ENCODE measurements at places on chromosomes 2 and 18.

GRCh38 chr2:155250800-155251199, 552.3 kb downstream of the KCNJ3 start:
- DNase-seq = no peak

DNA sequence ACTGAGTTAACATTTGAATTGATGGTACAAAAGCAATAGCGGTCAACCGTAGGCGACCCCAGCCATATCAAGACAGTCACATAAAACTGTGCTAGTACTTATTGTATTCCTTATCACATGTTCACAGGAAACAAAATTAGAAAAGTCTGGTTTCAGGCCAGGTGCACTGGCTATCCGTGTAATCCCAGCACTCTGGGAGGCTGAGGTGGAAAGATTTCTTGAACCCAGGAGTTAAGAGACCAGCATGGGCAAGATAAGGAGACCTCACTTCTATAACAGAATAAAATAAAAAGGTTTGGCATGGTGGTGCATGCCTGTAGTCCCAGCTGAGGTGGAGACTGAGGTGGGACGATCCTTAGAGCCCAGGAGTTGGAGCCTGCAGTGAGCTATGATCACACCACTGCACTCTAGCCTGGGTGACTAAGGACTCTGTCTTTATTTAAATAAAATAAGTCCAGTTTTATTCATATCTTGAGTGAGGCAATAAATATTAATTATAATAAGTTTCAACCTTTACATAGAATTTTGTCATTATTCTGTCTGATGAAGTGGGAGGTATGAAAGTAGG, 84.1 kb upstream of the RGPD4 start:
- DNase-seq = no peak

- DNase-seq = peak; percentile 23
Measured at GRCh38 chr18:5238371-5238976, 41.4 kb upstream of the AKAIN1 start.

- DNase-seq = no peak
Measured at GRCh38 chr2:101580528-101580927, 105.6 kb upstream of the RFX8 start.

DNA sequence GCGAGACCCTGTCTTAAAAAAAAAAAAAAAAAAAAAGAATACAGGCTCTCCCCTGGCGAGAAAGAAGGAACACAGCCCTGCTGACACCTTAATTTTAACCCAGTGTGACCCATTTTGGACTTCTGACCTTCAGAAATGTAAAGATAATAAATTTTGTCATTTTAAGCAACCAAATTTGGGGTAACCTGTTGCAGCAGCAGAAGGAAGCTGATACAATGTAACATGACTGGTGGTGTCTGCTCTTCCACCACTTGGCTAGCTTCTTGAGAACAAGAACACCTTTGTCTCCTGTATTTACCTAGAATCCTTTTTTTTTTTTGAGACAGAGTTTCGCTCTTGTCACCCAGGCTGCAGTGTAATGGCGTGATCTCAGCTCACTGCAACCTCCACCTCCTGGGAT, 6.6 kb upstream of the STK11IP start:
- no peak for DNase-seq

GRCh38 chr2:39275016-39275415, 31.2 kb upstream of the CDKL4 start:
- DNase-seq = no peak

DNA sequence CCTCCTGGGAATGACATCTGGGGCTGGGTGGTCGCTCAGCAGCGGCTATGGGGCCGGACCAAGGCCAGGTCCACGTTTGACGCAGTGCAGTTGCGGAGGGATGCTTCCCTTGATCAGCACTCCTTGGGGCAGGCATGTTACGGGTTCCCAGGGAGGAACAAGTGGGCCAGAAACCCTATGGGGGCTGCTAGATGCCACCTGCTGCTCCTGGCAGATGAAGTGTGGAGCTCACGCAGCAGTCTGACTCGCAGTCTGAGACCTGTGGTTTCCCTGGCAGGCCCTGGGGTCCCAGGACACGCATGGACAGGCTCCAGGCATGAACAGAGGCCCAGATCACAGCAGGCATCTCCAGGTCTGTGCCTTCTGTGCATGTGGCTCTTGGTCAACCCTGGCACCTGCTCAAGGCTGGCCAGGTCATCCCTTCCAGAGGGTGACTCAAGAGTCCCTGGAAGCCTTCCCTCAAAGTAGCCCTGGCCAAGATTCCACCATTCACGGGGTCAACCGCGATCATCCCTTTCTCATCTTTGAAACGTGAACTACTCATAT, 20.0 kb downstream of the KCNF1 start:
- no peak for DNase-seq

DNA sequence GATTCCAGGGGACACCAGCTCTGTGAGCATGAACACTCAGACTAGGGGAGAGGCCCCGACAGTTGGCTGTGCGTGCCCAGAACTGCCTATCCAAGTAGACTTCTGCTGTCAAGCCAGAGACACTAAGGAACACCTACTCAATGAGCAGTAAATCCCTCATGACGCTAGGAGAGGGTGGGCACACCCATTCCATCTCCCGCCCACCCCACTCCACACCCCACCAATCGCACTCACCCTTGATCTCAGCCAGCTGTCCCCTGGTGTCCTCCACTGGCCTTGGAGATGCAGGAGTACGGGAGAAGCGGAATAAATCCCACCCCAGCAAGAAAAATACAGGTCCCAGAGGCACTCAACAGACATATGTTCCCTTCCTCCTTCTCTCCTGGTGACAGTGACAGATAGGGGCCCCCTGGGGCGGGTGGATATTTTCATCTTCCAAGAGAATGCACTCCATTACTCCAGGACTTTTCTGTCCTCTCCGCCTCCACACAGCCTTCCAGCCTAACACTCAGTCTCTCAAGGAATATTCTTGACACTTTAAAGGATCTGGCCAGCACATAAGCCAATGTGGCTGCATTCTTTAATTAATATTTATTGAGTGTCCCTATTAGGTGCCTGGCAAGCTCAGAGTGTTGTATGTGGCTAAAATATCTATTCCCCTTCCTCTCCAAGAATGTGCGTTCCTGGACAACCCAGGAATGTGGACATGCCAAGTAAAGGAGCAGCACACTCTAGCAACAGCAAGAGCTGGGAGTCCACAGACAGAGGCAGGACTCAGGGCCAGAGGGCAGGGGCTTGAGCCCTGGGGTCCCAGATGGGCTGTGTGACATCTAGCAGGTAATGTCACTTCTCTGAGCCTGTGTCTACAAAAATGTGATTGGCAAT, 13.1 kb upstream of the SMAD7 start:
- no peak for DNase-seq

DNA sequence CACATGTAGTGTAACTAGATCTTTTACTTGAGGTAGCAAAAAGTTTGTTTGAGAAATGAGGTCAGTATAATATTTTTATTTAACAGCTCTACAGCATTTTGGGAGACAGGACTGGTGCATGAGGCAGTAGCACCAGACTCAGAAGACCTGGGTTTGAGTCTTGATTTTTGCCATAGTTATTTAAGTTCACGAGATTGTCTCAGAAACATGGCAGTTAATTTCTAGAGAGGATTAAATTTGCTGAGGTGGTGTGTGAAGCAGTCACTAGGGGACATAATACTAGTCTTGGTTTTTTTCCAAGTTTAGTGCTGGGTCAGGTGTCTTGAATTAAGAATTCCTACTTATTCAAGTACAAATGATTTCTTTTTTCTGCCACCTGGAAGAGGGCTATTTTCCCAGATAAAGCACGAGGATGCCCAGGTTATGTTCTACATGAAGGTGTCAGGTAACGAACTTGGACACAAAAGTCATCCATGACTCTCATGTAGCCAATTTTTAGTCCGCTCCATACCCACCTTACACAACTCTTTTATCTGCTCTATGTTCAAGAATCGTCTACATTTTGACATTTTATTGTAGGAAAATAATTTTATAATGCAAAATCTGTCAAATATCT, 1.4 kb downstream of the MARCHF7 start:
- no peak for DNase-seq

DNA sequence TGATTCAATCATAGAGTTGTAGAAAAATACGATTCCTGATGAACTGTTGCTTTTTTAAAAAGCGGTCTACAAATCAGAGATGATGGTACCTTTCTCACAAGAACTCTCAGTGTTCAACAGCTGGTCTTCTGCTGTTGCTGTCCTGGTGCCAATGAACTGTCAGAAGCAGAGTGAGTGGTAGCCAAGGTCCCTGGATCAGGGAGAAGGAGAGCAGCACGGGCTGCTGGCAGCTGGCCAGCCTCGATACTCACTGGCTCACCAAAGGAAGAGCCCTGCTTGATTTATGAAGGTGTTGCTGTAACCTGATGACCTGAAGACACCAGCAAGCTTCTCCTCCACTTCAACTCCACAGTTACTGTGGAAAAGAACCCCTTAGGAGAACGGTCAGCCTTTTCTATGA, 300.8 kb upstream of the SOX11 start:
- DNase-seq = no peak

DNA sequence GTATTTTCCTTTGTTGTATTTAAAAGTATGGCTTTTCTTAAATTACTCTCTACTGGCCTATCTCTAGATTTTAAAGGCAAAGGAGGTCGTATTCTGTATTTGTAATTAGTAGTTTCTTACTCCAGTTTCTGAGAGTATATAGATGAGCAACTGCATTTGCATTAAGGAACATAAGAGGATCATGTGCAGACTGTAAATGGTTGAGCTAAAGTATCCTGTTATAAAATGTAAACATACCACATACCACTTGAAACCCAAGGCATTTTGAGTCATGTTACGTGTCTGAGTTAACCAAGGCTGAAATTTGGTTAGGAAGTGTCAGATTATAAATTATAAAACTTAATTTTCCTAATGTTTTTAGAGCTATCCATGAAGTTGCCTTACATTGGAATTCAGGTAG, 76.3 kb downstream of the GPD2 start:
- no peak for DNase-seq

- no peak for DNase-seq
Measured at GRCh38 chr2:1540481-1540880, 127.2 kb downstream of the TPO start.

DNA sequence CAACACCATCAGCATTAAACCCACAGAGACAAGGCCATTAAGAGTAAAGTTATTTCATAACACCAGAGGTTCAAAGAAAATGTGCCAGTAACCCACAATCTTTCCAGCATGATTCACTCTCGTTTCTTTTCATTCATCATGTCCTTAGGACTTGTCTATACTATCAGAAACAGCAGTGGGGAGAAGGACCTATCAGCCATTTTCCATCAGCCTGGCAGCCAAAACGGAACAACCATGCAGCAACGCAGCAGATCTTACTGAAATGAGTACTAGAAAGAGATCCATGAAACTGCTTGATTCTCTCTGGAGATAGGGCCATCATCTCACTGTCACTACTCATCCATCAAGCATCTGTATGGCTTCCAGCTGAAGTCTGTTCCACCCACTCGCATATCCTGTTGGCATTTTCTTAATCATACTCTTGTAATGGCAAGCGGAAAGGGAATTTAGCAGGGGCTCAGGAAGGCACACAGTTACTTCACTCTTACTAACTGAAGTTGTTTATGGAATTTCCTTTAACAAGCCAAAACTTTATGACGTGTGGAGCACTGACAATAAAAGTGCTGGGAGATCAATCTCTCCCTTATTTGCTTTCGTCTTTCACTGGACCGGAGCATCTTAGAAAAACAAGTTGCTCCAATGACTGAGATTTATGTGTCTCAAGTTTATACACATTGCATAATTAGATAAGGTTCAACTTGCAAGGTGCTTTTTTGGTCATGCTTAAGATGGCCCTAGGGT, 69.7 kb downstream of the EPHA4 start:
- DNase-seq = no peak

DNA sequence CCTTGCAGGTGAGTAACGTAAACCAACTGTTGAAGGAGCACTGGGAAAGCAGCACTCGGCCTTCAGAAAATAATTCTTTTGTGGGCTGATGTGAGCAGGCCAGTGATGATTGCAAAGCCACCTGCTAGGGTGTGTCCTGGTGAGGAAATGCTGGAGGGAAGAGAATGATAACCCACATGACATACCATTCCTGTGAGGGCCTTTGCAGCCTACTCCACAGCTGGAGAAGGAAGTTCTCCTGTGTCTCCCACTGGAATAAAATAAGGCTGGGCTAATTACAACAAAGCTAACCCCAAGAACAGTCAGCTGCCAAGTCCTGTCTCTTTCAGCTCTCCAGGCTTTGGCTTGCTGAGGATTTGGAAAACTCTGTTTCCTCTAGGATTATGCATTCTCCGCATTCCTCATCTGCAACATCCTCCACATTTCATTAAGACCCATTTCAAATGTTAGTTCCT, 16.7 kb upstream of the DSG1 start:
- no peak for DNase-seq

DNA sequence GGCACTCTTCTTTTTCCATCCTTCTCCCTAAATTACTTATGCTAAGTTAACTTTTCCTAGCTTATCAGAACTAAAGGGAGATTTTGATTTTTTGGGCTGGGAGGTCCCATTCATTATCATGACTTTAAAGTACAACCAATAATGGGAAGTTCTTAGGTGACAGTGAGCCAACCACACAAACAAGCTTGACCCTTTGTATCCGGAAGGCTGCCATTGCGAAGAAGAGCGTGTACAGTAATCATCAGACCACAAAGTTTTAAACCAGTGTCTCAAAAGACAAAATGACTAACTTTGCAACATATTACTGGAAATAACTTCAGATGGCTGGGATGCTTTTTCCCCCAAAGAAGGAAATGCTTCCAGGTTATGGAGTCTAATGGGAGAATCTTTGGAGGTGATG, 298.1 kb downstream of the TGIF1 start:
- no peak for DNase-seq

DNA sequence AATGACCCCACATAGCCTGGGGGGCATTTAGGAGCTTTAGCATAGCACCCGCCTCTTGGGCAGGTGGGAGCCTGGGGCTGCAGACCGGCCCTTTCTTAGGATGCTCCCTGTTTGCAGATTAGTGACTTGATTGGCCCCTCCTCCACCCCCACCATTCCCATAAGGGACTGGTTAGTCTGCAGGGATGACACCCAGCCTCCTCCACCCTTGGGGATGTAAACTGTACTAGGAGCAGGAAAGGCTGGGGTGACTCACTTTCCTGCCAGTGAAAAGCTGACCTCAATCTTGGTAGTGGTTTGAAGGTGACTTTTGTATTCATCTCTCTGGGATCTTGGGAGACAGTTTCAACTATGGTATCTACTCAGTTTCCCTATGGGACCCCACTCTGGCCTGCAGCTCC, 24.2 kb downstream of the CTIF start:
- DNase-seq = no peak

DNA sequence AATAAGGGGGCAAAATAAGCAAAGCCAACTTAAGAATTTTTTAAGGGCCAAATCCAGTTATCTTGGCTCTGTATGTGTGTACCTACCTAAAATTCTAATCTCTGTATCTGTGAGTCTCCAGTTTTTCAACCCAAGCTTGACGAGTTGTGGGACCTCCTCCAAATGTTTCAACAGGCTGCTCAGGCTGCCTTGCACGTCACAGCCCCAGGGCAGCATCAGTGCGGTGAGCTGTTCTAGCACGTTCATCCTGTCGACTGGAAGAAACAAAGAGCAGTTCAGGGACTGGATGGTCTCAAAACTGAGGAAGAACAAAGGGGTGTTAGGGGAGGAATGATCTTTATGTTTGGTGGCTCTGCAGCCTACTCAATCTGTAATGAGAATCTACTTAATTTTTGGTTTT, 29.4 kb downstream of the NLRC4 start:
- no peak for DNase-seq
